ENCODE measurements at places on chromosomes 16 and 17. TPM values are rescaled to one million over a fixed set of nuclear protein-coding genes. Genes with fewer than 3 reads are reported as not detected.

DNA sequence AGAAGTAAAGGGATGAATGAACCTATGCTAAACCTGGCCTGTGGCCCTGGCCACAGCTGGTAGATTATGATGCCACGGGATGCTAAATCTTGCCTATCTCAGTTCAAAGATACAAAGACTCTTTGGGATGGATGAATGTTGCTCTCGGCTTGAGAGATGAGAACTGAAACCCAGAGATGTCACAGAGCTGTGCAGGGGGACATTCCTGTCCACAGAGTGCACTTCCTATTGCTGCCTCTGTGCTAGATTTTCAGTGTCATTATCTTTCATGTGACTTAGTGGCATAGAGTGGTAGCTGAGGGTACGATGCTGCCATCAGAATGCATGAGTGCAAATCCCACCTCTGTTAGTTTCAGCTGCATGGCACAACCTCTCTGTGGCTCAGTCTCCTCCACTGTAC, 2.3 kb upstream of the MT1M start:
- no peak for DNase-seq

DNA sequence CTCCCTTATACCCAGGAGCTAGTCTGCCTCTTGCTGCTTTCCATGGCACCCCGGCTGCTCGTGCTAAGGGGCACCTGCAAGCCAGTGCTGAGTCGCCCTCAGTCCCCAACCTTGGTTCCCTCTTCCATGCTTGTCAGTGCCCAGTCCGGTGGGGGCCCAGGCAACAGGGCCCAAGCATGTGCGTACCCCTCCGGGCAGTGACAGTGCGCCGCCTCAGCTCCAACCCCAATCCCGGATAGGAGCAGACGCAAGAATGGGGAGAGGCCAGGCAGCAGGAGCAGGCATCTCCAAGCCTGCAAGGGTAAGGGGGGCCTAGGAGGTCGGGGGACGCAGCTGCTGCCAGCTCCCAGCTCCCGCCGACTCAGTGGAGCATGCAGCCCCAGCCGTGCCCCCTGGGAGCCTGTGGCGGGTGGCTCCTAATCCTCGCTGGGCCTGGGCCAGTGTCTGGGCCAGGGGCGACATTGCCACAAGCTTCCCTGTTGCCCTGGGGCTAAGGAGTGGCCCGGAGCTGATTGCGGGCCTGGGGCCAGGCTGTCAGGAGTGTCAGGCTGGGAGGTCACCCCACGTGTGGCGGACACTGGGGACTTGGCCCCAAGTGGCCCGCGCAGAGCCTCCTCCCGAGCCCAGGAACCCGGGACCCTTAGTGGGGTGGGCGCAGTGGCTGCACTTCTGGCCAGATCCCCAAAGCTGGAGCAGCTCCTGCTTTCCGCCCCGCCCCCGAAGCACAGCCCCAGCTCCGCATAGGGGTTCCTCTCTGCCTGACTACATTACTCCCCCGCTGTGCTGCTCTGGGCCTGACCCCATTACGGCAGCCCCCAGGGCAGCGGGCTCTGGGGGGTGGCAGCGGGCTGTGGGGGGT, 9.8 kb downstream of the CPD start:
- DNase-seq, result no peak

TANC2 gene
- total RNA-seq, result 30.4 TPM

- peak; percentile 37 for DNase-seq
Observed at GRCh38 chr16:2470603-2471015, 488 bp upstream of the NTN3 start.

- peak; percentile 94 for DNase-seq
Observed at GRCh38 chr16:77457046-77457445, 22.2 kb upstream of the ADAMTS18 start.

GRCh38 chr17:8339540-8339939, at the start of gene ODF4:
Gene ODF4, plus strand, starts transcription at chr17:8339840. Its CDS starts 212 bp downstream, at chr17:8340052.
- no peak for DNase-seq

DNA sequence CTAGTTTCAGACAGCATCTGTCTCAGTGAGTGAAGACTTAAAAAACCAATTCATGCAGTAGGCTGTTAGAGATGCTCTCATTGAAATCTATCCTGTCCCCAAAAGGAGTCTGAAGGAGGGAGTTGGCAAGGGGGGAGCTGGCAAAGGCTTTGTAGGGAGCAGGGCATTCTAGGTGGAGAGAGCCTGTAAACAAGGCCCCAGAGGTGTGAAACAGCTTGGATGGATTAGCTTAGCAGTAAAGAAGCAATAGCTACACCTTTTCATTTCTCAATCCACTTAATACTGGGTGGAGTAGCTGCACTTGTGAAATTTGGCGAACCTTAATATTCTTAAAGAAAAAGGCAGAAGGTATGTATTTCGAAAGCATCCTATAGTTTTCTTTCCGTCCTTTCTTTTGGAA, 61.8 kb downstream of the KSR1 start:
- DNase-seq, result no peak

HES7 gene
- total RNA-seq, result 0.34 TPM

TP53TG3C gene
- total RNA-seq, result not detected

GRCh38 chr17:47630614-47631013, 19.1 kb upstream of the KPNB1 start:
- DNase-seq, result no peak

- DNase-seq, result no peak
Observed at GRCh38 chr17:51439395-51440229, 179.3 kb downstream of the UTP18 start.

CENPV gene
- 9.5 TPM for total RNA-seq

- no peak for DNase-seq
Observed at GRCh38 chr17:20999841-21000532, 42.8 kb downstream of the USP22 start.

- DNase-seq, result no peak
Observed at GRCh38 chr17:78977997-78978973, 1.4 kb downstream of the LGALS3BP start.

INPP5K gene
- 27.3 TPM for total RNA-seq

KRT20 gene
- not detected for total RNA-seq

DNA sequence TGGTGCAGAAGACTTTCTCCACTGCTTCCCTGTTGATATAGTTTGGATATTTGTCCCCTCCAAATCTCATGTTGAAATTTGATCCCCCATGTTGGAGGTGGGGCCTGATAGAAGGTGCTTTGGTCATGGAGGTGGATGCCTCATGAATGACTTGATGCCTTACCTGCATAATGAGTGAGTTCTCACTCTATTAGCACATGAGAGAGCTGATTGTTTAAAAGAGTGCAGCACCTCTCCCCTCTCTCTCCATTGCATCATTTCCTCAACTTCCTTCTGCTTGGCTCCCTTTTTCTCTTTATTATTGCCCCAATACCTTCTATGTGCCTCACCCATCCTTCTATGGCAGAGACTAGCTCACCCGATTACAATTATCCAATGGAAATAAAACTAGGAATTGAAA, 90.8 kb upstream of the COX10 start:
- no peak for DNase-seq

DNA sequence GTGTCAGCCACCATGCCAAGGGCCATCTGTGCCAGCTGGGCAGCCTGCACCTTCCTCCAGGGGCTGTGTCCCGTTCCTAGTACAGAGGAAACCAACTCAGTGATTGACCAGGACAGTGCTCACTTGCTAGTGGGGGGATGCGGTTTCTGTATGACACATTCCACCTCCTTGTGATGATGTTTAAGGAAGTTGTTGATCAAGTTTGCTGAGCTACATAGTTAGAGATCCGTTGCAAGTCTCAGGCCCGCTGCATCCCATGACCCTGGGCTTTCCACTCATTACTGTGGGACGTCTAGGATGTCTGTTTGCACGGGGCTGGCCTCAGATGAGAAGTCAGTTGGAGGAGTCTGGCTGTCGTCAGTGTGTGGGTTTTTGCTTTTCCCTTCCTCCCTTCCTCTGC, 33.6 kb downstream of the RNF213 start:
- DNase-seq, result no peak

KLHL10 gene
- total RNA-seq, result not detected

- DNase-seq, result no peak
Observed at GRCh38 chr16:2088759-2089358, 41.1 kb downstream of the TSC2 start.
